K562 (cell line): ENCODE measurements at places on chromosomes 4 and X. TPM values are rescaled to one million over a fixed set of nuclear protein-coding genes. Genes with fewer than 3 reads are reported as not detected.

DNA sequence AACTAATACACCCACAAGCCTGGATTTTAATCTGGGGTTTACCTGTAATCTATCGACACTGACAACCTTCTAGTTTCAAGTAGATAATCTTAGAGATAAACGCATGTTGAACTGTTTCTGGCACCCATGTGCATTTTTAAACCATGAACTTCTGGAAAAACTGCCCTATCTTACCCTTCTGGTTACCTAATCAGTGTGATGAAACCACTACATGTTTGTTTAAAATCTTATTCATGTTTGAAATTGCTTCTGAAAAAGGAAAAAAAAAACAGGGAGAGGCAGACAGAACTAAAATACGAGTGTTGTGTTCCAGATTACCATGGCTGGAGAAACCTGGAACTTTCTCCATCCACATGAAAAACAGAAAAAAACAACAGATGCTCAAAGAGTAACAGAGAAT, 139.3 kb downstream of the MID1IP1 start:
- no peak overlapping the region for H3K4me3 ChIP-seq
- no peaks in the 10 kb centered on the region for H3K4me1 ChIP-seq
- H3K36me3 ChIP-seq = no peaks in the 10 kb centered on the region

Gene HPGD
- 3.3 and 3.5 TPM in 2 replicates for total RNA-seq

GRCh38 chrX:67604979-67605703, 61.3 kb downstream of the AR start:
- no peak overlapping the region for H3K27ac ChIP-seq
- H3K4me3 ChIP-seq = no peak overlapping the region
- no peaks in the 10 kb centered on the region for H3K4me1 ChIP-seq
- H3K27me3 ChIP-seq = no peaks in the 10 kb centered on the region
- no peak for DNase-seq

GRCh38 chrX:54715621-54716020, 82.4 kb downstream of the ITIH6 start:
- no peaks in the 10 kb centered on the region for H3K27me3 ChIP-seq
- no peak overlapping the region for H3K4me3 ChIP-seq
- no peak overlapping the region for H3K27ac ChIP-seq
- DNase-seq = no peak
- no peaks in the 10 kb centered on the region for H3K4me1 ChIP-seq

GRCh38 chr4:158422546-158422945, 99.1 kb upstream of the RXFP1 start:
- H3K27ac ChIP-seq = no peak overlapping the region
- no peaks in the 10 kb centered on the region for H3K4me1 ChIP-seq
- no peak overlapping the region for H3K4me3 ChIP-seq

DNA sequence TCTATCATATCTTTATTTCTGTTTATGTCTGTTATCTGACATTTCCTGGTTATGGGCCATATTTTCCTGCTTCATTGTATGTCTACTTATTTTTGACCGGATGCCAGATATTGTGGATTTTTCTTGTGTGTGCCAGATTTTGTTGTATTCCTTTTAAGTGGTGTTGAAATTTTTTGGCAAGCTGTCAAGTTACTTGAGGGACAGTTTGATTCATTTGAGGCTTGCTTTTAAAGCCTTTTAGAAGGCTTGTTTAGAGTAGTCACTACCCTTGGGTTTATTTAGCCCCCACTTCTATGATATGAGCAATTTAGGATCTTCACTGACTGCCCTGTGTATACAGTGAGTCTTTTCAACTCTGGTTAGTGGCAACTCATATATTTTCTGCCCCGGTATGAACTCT, 29.2 kb upstream of the NPY2R start:
- H3K4me3 ChIP-seq = no peak overlapping the region
- no peaks in the 10 kb centered on the region for H3K4me1 ChIP-seq
- no peak overlapping the region for H3K27ac ChIP-seq
- H3K27me3 ChIP-seq = no peaks in the 10 kb centered on the region

Gene RS1
- total RNA-seq = not detected in 2 replicates

DNA sequence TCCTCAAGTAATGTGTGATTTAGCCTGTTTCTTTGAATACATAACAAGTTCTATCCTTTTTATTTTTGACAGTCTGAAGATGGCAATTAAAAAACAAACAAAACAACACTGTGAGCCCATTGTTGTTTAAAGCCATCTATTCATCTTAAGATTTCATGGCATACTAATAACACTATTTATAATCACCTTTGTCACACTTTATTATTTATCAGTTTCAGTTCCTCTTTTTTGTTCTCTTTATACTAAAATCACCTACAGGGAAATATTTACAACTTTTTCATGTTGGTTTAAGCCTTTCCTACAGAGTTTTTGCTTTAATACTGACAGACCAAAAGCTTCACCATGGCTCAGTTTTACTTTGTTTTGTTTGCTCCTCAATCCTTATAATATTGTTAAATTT, 247.4 kb upstream of the CTSO start:
- H3K4me3 ChIP-seq = no peak overlapping the region
- no peaks in the 10 kb centered on the region for H3K27me3 ChIP-seq
- no peaks in the 10 kb centered on the region for H3K4me1 ChIP-seq
- no peaks in the 10 kb centered on the region for H3K36me3 ChIP-seq
- DNase-seq = no peak

GRCh38 chr4:115841871-115842270, 728.5 kb upstream of the NDST4 start:
- no peak overlapping the region for H3K27ac ChIP-seq
- H3K4me1 ChIP-seq = no peaks in the 10 kb centered on the region
- no peak overlapping the region for H3K4me3 ChIP-seq
- DNase-seq = no peak

Gene PTPN13
- total RNA-seq = 0.16 and 0.33 TPM in 2 replicates

GRCh38 chrX:121823406-121823805, 776.0 kb downstream of the GLUD2 start:
- H3K4me3 ChIP-seq = no peak overlapping the region
- no peak for DNase-seq
- H3K4me1 ChIP-seq = no peaks in the 10 kb centered on the region
- H3K27ac ChIP-seq = no peak overlapping the region

Gene PPP1R3F
- 0.81 and 0.86 TPM in 2 replicates for total RNA-seq

DNA sequence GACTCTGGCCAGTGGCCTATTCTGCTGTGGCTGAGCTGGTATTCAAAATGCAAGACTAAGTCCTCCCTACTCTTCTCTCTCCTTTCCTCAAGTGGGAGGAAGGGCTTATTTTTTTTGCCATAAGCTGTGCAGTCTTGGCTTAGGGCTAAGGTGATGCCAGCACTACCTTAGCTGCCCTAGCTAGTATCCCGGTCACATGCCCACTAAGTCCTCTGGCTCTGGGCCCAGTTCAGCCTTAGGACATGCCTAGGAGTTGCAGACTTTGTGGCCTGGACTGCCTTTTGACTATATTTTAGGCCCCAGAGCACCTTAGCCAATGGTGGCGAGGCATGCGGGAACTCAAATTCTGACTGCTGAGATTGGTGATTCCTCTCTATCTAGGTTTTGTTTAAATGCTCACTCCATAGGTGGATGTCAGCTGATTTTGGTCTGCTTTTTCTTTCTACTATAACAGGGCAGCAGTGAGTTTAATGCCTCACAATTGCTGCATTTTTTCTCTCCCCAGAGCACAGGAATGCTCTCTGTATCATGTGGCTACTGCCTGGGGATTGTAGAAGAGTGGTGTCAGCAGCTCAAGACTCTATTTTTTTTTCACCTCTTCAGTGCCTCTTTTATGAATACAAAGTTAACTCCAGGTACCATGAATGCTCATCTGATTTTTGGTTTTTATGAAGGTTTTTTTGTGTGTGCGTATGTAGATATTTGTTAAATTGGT, 472.9 kb upstream of the GRID2 start:
- no peak overlapping the region for H3K4me3 ChIP-seq
- H3K4me1 ChIP-seq = no peaks in the 10 kb centered on the region
- no peak overlapping the region for H3K27ac ChIP-seq
- no peaks in the 10 kb centered on the region for H3K27me3 ChIP-seq

- no peak overlapping the region for H3K27ac ChIP-seq
- H3K4me3 ChIP-seq = no peak overlapping the region
- no peaks in the 10 kb centered on the region for H3K36me3 ChIP-seq
Observed at GRCh38 chr4:84325625-84326024, 173.5 kb downstream of the NKX6-1 start.

DNA sequence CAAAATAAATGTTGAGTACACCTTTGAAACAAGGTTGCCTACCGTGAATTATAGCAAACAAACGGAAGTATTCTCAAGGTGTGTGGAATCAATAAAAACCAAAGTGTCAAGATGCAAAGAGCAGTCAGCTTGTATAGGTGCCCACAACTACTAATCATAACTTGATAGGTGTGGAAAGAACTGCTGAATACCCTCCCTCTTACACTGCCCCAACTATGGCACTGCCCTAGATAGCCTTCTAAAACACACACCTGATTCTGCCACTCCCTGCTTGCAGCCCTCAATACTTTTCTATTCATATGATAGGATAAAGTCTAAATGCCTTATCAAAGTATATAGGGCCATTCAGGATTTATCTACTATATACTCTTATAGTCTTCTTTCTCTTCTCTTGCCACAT, 31.1 kb upstream of the SLC4A4 start:
- H3K4me3 ChIP-seq = no peak overlapping the region
- no peaks in the 10 kb centered on the region for H3K36me3 ChIP-seq
- no peak overlapping the region for H3K27ac ChIP-seq
- DNase-seq = no peak

- peaks cover 14% of the 10 kb centered on the region for H3K4me1 ChIP-seq
- H3K27ac ChIP-seq = peak overlapping the region; percentile 40; the same call in 1 of the 3 replicates
- H3K36me3 ChIP-seq = no peaks in the 10 kb centered on the region
- DNase-seq = no peak
Observed at GRCh38 chr4:88697141-88697540, 488 bp downstream of the NAP1L5 start.

Gene PNCK
- 1.9 and 2.2 TPM in 2 replicates for total RNA-seq

- DNase-seq = no peak
- no peaks in the 10 kb centered on the region for H3K4me1 ChIP-seq
- H3K4me3 ChIP-seq = no peak overlapping the region
- H3K27ac ChIP-seq = no peak overlapping the region
- no peaks in the 10 kb centered on the region; the same call in 1 of the 2 replicates for H3K27me3 ChIP-seq
- H3K36me3 ChIP-seq = no peaks in the 10 kb centered on the region
Observed at GRCh38 chrX:48086082-48086481, 14.6 kb upstream of the ZNF630 start.

DNA sequence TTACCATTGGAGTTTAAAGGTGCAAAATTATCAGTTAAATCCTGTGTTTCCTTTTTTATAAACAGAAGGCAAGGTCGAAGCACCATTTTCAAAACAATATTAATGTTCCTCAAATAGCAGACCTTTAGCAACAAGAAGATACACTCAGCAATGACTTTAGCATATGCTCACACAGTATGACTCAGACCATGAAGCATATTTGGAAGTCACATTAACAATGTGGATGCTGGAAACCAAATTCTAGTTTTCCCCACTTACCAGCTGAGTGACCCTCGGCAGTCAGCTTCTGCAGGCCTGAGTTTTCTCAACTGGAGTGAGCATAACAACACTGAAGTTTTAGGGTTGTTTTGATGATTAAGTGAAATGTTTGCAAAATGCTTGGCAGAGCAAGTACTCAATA, 130.5 kb downstream of the ANK2 start:
- no peak overlapping the region for H3K4me3 ChIP-seq
- no peaks in the 10 kb centered on the region for H3K27me3 ChIP-seq
- no peaks in the 10 kb centered on the region for H3K36me3 ChIP-seq
- DNase-seq = no peak
- H3K4me1 ChIP-seq = no peaks in the 10 kb centered on the region

Gene DHX15
- 179 and 189 TPM in 2 replicates for total RNA-seq

GRCh38 chrX:147741776-147742175, 169.9 kb upstream of the FMR1 start:
- H3K4me3 ChIP-seq = no peak overlapping the region
- DNase-seq = no peak
- H3K36me3 ChIP-seq = no peaks in the 10 kb centered on the region

GRCh38 chr4:115108850-115109249, 4.6 kb downstream of the NDST4 start:
- no peaks in the 10 kb centered on the region for H3K4me1 ChIP-seq
- no peak overlapping the region for H3K4me3 ChIP-seq
- no peak for DNase-seq
- H3K27ac ChIP-seq = no peak overlapping the region

DNA sequence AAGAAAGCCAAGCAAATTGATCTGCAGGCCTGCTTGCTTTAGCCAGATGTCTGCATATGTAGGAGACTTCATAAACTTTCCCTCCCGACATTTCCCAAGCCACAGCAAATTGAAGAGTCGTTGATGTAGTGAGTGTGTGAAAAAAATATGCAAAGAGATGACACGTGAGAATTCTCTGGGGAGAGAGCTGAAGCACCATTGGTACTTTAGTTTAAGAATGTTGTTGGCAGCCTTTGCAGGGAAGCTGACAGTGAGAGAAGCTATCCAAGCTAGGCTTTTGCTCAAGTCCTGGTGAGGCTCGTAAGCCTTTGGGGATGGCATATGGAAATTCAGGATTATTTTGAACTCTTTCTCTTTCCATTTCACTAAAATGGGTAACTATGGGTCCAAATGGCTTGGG, 87.5 kb downstream of the GLRA2 start:
- no peaks in the 10 kb centered on the region for H3K36me3 ChIP-seq
- no peak for DNase-seq
- H3K4me3 ChIP-seq = no peak overlapping the region
- no peak overlapping the region for H3K27ac ChIP-seq
- H3K4me1 ChIP-seq = no peaks in the 10 kb centered on the region

DNA sequence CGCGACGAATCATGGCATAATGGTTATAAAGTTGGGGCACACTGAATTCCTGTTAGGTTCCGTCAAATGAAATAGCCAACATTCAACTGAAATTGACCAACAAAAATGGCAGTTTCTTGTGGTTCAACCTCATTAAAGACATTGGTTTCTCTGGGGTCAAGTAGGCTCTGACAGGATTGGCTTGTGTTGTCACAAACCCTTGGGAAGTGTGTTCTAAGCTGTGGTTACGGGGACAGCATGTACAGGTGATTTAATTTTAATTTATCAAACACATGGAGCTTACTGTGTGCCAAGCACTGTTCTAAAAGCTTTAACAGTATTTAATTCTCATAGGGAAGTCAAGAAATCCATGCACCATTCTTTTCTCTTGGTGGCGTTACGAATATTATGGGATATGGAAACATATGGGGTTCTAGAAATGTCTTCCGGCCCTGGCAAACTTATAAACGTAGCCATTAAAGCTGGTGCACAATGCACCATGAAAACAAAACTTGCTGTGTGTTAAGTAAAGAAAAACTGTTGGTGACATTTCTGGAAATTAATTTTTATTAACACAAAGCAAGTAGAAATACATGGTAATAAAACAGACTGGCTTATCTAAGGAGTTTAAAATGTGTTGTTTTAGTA, 891 bp downstream of the XK start:
- H3K4me1 ChIP-seq = peaks cover 27% of the 10 kb centered on the region; the same call in 2 of the 3 replicates
- H3K27ac ChIP-seq = peak overlapping the region; percentile 90
- no peaks in the 10 kb centered on the region; the same call in 2 of the 3 replicates for H3K36me3 ChIP-seq
- no peaks in the 10 kb centered on the region for H3K27me3 ChIP-seq
- no peak for DNase-seq
- peak overlapping the region; percentile 54 for H3K4me3 ChIP-seq

Gene ABLIM2
- not detected in 2 replicates for total RNA-seq

Gene ETDA
- total RNA-seq = not detected in 2 replicates
